ENCODE measurements at places on chromosomes 2 and 18. TPM values are rescaled to one million over a fixed set of nuclear protein-coding genes. Genes with fewer than 3 reads are reported as not detected.

The TCF4 gene
- total RNA-seq, result 356 TPM

The EPAS1 gene
- total RNA-seq, result 31.5 TPM

The CIDEA gene
- 11.1 TPM for total RNA-seq

The LOXHD1 gene
- 2.8 TPM for total RNA-seq

The LMAN2L gene
- total RNA-seq, result 24.6 TPM

The CDKL4 gene
- 2.3 TPM for total RNA-seq

The G6PC2 gene
- not detected for total RNA-seq

The LCT gene
- under 0.01 TPM for total RNA-seq

The CHRND gene
- 2.4 TPM for total RNA-seq

The RIT2 gene
- not detected for total RNA-seq

The CAPN14 gene
- 0.49 TPM for total RNA-seq
